ENCODE measurements at places on chromosomes 7 and 10.

- DNase-seq = no peak
Observed at GRCh38 chr10:126839094-126839761, 66.0 kb upstream of the DOCK1 start.

GRCh38 chr10:110708776-110709443, 64.8 kb downstream of the RBM20 start:
- no peak for DNase-seq

GRCh38 chr7:101411508-101411874, 48.8 kb downstream of the COL26A1 start:
- DNase-seq = no peak

GRCh38 chr7:135697276-135698049, 30.5 kb downstream of the SLC13A4 start:
- DNase-seq = no peak

DNA sequence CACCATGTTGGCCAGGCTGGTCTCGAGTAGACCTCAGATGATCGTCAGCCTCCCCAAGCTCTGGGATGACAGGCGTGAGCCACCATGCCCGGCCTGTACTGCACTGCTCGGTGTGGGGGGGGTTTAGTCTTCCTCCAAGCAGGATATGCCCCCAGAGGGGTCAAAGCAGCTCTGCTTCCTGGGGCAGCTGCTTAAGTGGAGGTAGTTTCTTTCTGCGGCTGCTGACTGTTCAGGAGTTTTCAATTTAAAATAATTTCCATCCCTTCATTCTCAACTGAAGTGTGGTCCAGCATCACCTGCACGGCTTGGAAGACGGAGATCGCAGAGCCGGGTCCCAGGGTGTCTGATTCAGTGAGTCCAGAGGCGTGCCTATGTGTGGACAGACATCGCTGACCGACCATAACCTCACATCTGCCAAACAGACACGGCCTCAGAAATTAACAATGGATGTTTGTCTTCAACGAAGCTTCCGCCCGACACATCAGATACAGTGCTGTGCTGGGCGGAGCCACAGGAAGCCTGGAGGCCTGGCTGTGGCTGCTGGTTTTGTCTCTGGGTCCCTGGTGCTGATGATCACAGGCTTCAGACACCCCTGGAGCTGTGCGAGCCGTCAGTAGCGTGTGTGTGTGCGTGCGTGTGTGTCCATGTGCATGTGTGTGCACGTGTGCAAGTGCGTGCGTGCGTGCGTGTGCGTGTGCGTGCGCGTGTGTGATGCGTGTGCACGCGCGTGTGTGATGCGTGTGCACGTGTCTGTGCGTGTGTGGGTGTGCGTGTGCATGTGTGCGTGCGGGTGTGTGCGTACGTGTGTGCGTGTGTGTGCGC, 226.5 kb upstream of the PITRM1 start:
- DNase-seq = no peak

Data from activated CD8-positive, alpha-beta memory T cell treated with anti-CD3 and anti-CD28 coated beads for 1 hour (primary cell).